DMS53 (cell line): ENCODE measurements at places on chromosomes 12 and 14.

DNA sequence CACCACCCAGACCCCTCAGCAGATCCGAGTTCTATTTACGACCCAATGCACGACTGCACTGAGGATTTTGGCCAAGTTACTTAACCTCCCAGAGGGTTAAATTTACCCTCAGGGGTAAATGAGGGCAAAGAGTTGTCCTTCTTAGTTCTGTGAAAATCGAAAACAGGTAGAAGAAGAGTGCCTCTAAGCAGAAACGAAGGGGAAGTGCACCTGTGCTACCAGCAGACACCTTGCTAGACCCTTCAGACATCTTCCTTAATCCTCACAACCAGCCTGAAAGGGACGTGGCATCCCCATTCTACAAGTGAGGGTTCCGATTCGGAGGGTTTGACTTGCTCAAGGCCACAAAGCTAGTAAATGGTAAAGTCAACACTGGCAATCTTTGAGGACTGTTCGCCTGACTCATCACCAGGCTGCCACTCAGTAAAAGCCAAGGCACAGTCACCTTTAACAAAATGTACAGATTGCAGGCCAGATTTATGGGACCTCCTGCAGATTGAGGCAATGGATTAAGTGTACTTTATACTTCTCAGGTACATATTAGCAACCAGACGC is 1.6 kb downstream of the GSG1 start:
- peak; percentile 92 for DNase-seq

DNA sequence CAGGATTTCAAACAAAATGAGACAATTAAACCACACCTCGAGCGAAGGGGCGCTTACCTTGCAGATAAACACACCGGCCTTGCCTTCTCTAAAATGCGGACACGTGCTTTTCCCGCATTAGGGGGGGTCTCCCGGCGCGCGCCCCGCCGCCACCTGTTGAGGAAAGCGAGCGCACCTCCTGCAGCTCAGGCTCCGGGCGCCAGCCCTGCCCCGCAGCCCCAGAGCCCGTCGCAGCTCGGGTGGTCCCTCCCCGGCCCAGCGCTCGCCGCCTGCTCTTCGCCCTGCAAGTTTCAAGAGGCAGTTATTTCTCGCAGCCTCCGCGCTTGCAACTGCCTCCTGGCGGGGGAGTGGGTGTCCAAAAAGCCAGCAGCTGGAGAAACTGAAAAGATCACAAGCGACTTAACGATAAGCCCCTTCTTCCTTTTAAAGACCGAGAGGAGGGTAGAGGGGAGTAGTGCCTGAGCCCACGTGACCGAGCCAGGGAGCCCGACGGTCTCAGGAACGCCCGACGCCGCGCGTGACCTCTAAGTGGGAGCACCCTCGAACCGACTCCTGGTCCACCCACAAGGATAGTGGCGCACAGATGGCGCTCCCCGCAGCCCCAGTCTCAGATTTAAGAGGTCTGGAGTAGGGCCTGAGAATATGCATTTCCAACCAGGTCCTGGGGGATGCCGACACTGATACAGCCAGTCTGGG is at the start of gene ESR2:
Gene ESR2 (minus strand): TSS at position 396 of the 696 bp plus-strand sequence. CDS start 11,386 bp downstream, outside the sequence.
- peak; percentile 63 for DNase-seq

- DNase-seq, result peak; percentile 89
Measured at GRCh38 chr12:20369305-20370013, 1.1 kb downstream of the PDE3A start.

DNA sequence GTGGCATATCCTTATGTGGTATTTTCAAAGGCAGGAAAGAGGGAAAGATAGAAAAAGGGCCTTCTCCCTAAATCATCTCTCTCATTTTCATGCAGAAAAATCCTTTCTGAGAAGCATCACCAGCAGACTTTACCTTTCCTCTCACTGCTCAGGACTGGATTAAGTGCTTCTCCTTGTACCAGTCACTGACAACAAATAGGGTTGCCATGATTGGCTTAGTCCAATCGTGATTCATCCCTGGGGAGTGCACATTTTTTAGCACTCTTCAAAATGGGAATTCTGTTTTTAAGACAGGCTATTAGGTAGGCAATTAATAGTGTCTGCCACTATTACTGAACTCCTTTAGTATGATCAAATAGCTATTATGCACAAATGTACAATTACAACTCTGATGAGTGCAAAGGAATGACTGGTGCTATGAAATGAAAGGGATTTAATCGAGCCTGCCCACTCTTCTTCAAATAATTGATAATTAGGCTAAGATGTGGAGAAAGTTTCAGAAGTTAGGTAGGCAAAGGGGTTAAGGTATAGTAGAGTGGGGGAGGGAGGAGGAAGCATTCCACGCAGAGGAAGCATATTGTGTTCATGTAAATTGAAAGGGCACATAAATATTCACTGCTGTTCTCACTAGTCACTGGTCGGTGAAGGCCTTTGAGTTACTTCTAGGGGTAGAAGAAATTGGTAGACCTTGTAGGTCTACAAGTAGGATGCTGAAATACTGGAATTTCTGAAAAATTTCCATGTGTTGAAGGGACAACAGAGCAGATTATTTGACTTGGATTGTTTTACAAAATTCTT is 84.0 kb downstream of the MSRB3 start:
- DNase-seq, result no peak

- no peak for DNase-seq
Measured at GRCh38 chr12:22969521-22969920, 344.6 kb downstream of the ETNK1 start.

- peak; percentile 26 for DNase-seq
Measured at GRCh38 chr12:71556875-71557274, 106.8 kb downstream of the ZFC3H1 start.

- DNase-seq, result no peak
Measured at GRCh38 chr12:124913474-124914391, 717 bp downstream of the UBC start.

DNA sequence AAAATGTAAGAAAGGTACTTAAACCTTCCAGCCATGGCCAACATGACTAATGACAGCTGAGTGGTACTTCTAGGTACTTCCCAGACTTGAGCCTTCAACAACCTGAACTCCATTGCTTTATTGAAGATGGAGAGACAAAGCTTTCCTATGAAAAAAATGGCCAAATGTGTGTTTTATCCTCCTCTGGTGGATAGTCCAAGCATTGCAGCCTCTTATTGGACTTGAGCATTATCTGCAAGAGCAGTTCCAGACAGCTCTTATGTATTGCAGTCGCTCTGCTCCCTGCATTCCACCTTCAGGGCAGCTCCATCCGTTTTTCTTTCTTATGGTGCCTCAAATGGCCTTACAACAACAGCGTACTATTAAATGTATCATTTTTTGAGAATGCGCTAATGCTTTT is 588.2 kb downstream of the NRXN3 start:
- DNase-seq, result peak; percentile 84

- no peak for DNase-seq
Measured at GRCh38 chr12:25690996-25691864, 138.1 kb upstream of the LMNTD1 start.

DNA sequence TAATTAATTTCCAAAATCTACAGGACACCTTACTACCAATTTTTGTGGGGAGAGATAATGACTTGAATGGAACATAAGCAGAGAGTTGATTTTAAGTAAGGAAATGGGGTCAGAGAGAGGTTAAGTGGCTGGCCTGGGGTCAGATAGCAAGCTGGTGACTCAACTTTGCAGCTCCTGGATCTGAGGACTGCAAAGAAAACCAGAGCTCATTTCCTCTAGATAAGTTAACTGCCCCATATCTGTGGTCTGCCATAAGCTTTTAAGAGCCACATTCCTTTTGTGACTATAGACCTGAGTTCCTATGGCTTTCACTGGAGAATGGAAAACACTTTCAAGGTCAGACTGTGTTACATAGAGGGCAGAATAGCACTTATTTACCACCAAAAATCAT is 201.2 kb upstream of the PRICKLE1 start:
- DNase-seq, result peak; percentile 43

DNA sequence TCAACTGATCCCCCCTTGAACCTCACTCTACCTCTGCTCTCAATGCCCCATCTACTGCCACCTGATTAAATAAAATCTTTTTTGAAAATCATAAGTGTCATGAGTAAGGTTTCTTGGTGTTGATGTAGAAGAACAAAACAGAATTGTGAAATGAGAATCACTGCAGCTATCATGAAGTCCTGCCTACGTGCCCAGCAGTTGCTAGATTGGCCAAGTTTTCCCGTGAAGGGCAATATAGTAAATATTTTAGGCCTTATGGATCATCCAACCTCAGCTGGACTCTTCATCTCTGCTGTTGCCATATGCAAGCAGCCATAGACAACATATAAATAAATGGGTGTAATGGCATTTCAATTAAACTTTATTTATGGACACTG is 5.2 kb upstream of the OAS3 start:
- no peak for DNase-seq

GRCh38 chr14:75437201-75438143 is 9.7 kb downstream of the JDP2 start:
- no peak for DNase-seq

- no peak for DNase-seq
Measured at GRCh38 chr12:70444903-70445302, 78.8 kb downstream of the KCNMB4 start.

- DNase-seq, result peak; percentile 58
Measured at GRCh38 chr12:64696080-64696741, 63.0 kb downstream of the GNS start.

GRCh38 chr12:54759751-54760150 is 94.6 kb upstream of the MUCL1 start:
- peak; percentile 84 for DNase-seq

GRCh38 chr14:42872786-42873185 is 1266.1 kb downstream of the LRFN5 start:
- no peak for DNase-seq

DNA sequence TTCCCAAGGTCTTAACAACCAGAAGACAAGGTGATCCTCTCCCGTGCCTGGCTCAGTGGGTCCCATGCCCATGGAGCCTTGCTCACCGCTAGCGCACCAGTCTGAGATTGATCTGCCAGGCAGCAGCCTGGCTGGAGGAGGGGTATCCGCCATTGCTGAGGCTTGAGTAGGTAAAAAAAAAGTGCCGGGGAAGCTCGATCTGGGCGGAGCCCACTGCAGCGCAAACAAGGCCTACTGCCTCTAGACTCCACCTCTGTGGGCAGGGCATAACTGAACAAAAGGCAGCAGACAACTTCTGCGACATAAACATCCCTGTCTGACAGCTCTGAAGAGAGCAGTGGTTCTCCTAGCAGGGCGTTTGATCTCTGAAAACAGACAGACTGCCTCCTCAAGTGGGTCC is 104.0 kb downstream of the C14orf39 start:
- peak; percentile 87 for DNase-seq

DNA sequence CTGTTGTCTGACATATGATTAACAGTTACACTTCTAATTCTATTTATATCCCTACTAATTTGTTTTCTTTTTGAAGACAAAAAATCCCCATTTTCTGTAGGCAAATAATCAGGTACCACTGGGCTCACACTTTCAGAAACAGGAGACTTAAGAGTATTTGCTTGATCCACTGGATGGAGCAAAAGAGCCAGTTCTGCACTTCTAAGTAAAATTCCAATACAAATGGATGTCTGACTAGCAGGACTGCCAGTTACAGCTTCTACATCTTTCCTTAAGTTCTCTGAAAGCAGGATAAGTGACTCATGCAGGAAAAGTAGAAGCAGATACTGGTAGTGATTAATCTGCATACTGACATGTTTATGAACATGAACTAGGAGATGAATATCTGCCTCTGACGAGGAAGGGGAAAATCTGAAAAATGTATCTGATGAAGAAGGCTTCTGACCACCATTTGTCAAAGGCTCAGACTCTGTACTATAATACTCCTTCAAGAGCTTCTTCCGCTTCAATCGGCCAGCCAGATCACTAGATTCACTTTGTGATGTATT is 73.8 kb upstream of the ANKS1B start:
- DNase-seq, result peak; percentile 19

GRCh38 chr12:57385586-57385985 is 45.3 kb downstream of the R3HDM2 start:
- no peak for DNase-seq

DNA sequence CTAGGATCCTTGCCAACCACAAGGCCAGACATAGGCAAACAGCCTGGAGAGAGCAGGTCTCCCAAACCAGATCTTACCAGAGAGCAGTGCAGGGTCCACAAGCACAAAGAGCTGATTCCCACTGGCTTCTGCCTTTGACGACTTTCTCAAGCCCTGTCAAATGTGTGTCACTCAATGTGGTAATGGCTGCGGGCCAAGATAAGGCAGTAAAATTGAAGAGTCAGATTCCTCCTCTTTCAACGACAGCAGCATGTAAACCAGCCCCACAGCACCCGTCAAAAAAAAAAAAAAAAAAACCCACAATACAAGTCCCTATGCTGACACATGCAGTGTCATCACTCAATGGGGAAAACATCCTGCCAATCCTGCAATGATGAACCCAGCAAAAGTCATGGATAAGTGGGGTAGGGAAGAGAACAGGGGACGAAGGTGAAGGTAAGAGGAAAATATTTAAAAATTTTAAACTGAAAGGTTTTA is at the start of gene STON2:
Gene STON2 (minus strand): TSS at position 123 of the 477 bp plus-strand sequence. CDS start 1,942 bp downstream, outside the sequence.
- DNase-seq, result peak; percentile 26

- DNase-seq, result peak; percentile 62
Measured at GRCh38 chr14:64387232-64387781, 846 bp upstream of the MTHFD1 start.

DNA sequence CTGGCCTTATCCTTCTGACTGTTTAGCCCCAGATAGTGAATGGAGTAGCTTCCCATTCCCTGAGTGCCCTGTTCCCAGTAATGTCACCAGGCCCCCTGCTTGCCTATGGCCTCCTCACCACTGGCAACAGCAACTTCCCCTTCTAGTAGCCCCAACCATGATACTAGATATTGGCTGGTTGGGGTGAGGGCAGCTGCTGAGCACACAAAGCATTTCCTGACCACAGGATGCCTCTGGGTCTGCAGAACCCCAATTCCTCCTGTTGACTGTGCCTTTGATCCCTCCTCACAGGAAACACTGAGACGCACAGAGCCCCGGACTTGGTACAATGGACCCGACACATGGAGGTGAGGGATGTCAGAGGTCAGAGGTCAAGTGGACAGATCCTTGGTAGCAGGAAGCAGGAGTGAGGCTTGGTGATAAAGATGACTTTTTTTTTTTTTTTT is 597 bp downstream of the SOAT2 start:
- DNase-seq, result peak; percentile 52

GRCh38 chr14:103450416-103450815 is 65.2 kb downstream of the MARK3 start:
- DNase-seq, result no peak

- DNase-seq, result no peak
Measured at GRCh38 chr14:32627545-32628298, 298.6 kb downstream of the AKAP6 start.

DNA sequence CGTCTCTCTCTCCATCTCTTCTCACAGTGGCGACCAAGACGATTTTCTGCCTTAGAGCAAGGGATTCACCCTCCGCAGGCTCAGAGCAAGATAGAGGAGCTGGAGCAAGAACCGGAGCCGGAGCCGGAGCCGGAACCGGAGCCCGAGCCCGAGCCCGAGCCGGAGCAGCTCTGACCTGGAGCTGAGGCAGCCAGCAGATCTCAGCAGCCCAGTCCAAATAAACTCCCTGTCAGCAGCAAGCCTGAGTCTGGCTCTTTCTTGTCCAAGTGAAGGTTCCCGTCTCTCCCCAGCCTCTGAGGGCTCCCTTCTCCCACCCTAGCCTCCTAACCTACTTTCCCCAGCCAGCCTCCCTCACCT is 5.9 kb downstream of the LAG3 start:
- DNase-seq, result peak; percentile 74
